ENCODE measurements at places on chromosomes 7 and 10.

DNA sequence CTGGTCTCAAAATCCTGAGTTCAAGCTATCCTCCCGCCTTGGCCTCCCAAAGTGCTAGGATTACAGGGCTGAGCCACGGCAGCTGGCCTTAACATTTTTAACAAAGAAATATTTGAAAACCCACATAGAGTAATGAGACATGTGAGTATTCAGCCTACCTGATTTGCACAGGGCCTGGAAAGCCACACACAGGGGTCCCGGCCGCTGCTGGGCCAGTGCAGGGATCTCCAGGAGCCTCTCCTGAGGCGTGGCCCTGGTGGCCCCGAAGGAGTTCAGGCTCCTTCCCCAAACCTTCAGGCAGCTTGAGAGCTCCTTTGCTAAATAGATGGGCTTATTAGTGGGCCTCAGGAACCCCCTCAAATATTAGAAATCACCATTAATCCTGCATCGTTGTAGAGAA is 18.7 kb downstream of the CNPY1 start:
- no peak for DNase-seq

DNA sequence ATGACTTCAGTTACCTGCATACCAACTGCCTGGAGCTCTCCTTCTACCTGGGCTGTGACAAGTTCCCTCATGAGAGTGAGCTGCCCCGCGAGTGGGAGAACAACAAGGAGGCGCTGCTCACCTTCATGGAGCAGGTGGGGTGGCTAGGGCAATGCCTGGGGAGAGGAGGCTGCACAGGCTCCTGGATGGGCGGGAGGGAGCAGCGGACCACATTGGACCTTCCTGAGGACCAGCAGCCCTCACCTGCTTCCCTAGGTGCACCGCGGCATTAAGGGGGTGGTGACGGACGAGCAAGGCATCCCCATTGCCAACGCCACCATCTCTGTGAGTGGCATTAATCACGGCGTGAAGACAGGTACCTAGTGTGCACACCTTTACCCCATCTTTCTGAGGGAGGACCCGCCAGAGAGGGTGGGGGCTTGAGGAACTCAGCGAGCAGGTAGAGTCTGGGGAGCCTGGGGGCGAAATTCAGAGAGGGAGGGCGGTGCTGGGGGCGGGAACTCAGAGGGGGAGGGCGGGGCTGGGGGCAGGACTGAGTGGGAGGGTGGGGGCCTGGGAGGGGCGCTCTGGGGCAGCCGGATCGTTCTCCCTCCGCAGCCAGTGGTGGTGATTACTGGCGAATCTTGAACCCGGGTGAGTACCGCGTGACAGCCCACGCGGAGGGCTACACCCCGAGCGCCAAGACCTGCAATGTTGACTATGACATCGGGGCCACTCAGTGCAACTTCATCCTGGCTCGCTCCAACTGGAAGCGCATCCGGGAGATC is 9.0 kb downstream of the AEBP1 start:
- DNase-seq: no peak

- DNase-seq: no peak
These were observed 60.7 kb upstream of the TM9SF3 start for GRCh38 chr10:96647466-96647865.

DNA sequence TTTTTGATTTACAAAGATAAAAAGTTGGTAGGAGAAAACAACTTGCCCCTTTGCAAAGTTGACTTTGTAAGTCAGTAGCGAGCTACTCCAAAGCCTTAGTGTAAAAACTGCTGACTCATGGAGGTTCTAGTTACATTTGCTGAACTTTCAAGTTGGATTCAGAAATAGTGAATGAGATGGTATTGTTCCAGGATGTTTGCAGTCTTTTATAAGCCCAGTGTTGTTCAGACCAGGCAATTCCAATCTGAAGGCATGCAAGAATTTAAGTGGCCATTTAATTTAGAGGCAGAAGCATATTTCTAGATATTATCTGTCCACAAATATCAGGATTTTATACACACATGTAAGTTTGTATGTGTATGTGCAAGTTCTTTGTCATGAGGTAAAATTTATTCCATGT is 21.6 kb downstream of the TES start:
- no peak for DNase-seq

DNA sequence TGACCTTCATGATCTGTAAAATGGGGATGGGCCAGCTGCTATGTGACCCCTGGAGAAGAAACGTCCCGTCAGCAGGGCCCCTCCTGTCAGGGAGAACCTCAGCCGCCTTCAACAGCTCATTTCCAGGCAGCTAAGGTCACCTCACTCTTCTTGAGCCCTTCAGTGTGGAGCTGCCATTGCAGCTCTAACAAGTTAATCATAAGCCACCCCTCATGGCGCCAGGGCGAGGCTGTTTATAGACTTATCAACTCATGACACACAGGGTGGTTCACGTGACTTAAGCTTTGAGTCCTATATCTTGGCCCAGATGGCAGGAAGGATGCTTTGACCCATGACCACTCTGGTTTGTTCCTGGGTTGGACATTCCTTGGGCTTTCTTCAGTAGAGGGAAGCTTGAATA is 315.1 kb downstream of the TNS3 start:
- no peak for DNase-seq

DNA sequence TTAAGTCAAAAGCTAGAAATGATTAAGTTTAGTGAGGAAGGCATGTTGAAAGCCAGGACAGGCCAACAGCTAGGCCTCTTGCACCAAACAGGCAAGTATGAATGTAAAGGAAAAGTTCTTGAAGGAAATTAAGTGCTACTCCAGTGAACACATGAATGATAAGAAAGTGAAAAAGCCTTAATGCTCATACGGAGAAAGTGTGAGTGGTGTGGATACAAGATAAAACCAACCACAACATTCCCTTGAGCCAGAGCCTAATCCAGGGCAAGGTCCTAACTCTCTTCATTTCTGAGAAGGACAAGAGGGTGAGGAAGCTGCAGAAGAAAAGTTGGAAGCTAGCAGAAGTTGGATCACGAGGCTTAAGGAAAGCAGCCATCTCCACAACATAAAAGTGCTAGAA is 53.0 kb downstream of the DNAJC1 start:
- no peak for DNase-seq

GRCh38 chr7:37107047-37107750 is 341.5 kb downstream of the ELMO1 start:
- no peak for DNase-seq

- no peak for DNase-seq
These were observed 27.4 kb upstream of the CAPZA2 start for GRCh38 chr7:116834815-116835504.

GRCh38 chr10:62803724-62804355 is 680 bp upstream of the ADO start:
- DNase-seq: no peak

- no peak for DNase-seq
These were observed 31.5 kb downstream of the CHCHD3 start for GRCh38 chr7:133050200-133050995.

DNA sequence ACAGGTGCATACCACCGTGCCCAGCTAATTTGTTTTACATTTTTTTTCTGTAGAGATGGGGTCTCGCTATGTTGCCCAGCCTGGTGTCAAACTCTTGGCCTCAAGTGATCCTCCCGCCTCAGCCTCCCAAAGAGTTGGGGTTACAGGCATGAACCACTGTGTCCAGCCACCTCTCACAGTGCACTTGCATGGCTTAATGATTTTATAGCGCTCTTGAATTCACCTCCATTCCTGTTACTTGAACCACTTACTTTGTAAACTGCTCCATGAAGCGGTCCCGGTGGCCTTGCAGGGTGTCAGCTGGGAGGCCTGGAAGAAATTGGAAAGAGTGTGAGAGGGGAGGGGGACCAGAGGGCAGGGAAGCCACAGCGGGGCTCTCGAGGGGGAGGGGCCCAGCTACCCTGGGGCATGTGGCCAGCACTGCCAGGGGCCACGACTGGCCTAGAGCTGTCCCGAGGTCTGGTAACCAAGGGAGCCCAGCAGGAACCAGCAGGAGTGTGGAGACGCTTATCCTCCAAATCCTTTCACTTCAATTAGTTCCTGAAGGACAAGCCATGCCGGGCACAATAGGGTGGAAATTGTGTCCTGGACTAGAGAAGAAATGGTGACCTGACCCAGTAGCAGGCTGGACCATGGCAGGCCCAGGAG is 76.0 kb downstream of the SPDYE5 start:
- DNase-seq: no peak

- no peak for DNase-seq
These were observed 71.2 kb upstream of the COL13A1 start for GRCh38 chr10:69730251-69731156.

- DNase-seq: no peak
These were observed 500.9 kb upstream of the ZMIZ1 start for GRCh38 chr10:78567680-78568455.
